ENCODE measurements at places on chromosomes 16 and 17.

DNA sequence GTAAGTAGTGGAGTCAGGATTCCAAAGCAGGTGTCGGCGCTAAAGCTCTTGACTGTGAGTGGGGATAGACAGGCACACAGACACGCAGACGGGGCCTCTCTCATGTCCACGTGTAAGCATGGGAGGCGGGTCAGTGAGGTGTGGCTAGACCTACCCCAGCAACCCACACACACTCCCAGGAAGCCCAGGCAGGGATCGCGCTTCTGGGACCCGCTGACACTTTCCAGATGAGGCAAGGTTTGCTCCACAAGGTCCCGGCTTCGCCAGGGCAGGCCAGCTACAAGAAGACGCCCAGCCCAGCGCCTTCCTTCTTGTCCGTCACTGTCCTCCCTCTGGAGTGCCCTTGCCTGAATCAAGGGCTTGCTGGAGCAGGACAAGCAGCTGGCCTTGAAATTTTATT lies 213.8 kb upstream of the RPL38 start:
- no peak for DNase-seq

DNA sequence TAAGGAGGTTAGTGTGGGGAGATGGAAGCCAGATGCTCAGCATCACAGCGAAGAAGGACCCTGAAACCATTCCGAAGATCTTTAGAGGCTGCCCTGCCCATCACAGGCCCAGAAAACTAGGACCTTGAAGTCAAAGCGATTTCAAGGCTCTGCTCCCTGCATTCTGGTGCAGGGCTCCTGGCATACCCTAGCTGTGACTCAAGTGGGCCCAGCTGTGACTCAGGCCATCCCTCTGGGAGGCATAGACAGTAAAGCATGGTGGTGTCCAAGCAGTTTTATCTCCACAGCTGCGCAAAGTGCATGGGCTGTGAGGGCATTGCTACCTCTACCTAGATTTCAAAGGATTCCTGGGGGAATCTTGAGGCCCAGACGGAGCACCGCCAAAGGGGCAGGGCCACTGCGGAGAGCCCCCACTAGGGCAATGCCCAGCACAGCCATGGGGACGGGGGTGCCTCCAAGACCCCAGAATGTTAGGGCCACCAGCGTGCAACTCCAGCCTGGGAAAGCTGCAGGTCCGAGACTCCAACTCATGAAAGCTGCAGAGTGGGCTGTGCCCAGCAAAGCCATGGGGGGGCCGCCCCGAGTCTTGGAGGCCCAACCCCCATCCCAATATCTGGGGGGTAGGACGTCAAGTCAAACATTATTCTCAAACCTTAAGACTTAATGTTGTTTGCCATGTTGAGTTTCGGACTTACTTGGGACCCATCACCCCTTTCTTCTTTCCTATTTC lies 11.7 kb upstream of the ZNF594 start:
- no peak for DNase-seq

- DNase-seq, result no peak
Observed at GRCh38 chr17:4579678-4580077, 4.7 kb upstream of the SMTNL2 start.

DNA sequence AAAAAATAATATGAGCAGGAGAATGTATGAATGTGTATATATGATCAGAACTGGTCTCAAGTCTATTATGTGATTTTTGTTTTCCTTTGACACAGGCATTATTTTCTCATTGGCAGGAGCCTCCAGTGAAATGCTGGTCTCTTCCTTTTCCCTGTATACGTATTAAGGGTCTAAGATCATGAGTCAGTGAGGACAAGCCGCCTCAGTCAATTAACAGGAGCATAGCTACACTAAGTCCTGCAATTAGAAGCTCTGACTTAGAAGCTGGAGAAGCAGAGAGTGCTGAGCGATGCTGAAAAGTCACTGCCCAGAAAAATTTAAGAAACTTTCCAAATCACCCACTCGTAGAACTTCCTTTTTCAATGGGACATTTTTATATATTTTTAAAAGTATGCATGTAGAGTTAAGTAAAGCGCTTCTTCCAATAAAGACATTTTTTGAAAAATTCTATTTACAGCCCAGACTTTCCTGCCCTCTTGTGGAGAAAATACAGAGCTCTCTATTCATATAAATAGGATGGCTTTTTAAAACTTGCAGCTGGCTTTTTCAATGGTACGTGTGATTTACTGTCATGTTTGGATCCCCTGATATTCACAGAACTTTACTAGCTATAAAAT lies 70.2 kb upstream of the PSMD7 start:
- no peak for DNase-seq

DNA sequence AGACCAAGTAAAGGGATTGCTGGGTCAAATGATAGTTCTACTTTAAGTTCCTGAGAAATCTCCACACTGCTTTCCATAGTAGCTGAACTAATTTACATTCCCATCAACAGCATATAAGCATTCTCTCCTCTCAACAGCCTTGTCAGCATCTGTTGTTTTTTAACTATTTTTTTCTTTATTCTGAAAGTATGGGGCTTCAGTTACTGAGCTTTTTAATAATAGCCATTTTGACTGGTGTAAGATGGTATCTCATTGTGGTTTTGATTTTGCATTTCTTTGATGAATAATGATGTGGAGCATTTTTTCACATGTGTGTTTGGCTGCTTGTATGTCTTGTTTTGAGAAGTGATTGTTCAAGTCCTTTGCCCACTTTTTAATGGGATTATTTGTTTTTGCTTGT lies 2.5 kb downstream of the KRTAP2-2 start:
- DNase-seq, result no peak

- no peak for DNase-seq
Observed at GRCh38 chr17:33292981-33293867, at the start of gene ASIC2. TSS of gene ASIC2 (minus strand) at chr17:33293295.

GRCh38 chr16:81740169-81740568 lies 38.9 kb upstream of the PLCG2 start:
- no peak for DNase-seq

- DNase-seq, result no peak
Observed at GRCh38 chr17:6815775-6816174, 15.8 kb downstream of the TEKT1 start.

- peak; percentile 66 for DNase-seq
Observed at GRCh38 chr16:64153718-64154117, 968.1 kb downstream of the CDH11 start.

- no peak for DNase-seq
Observed at GRCh38 chr16:79104567-79104966, 496.0 kb downstream of the MAF start.

- DNase-seq, result no peak
Observed at GRCh38 chr17:50935996-50936266, 69.8 kb upstream of the TOB1 start.

- no peak for DNase-seq
Observed at GRCh38 chr16:62596125-62596524, 559.9 kb upstream of the CDH8 start.

DNA sequence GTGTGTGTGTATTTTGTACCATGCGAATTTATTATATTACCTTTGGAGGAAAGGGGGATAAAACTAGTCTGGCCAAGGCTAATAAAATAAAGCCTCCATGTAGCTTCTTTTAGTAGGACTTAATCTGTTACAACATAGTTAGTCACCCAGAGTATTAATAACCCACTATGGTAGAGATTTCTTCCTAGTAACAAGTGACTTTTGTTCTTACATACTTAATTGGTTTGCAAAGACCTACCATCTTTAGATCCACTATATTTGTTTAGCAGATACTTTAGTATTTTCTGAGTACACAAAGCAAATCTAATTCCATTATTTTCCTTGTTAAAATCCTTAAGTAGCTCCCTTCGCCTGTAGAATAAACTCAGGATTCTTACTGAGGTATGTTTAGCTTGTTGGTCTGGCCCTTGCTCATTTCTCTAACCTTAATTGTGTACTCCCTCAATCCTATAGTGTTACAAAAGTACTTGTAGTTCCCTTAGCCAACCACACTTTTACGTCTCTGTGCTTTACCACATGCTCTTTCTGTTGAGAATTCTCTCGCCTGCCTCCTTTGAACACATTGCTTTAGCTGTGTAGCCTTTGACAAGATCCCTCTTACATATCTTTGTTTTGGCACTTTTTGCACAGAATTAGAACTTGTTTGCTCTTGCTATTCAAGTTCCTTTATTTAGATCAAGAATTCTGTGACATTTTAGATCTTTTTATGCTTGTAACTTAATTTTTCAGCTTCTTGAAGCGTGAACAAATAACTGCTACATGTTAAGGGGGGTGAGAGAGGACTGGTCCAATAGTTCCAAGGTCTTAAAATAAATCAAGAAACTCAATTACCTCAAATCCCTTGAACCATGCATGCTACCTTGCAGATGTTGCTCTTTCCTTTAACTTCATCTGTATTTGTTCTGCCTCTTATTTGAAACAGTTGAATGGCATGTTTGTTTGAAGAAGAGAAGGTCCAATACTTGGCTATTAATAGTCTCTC lies 23.8 kb downstream of the CLTC start:
- peak; percentile 71 for DNase-seq

DNA sequence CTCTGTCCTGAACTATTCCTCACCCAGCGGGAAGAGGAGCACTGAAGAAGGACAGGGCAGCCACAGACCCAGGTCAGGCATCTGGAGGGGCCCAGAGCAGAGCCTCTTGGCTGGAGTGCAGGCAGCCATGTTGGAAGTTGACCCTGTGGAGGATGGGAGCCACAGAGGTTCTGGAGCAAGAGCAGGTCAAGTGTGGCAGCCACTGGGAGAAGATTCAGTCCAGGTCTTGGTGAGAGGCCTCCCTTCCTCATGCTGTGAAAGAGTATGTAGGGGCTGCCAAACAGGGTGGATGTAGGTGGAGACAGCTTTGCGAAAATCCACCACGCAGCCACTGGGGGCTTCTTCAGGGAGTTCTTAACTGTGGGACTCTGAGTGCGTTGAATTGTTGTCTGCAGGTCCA lies 590 bp upstream of the CD79B start:
- DNase-seq, result no peak

GRCh38 chr16:87713451-87714229 lies 52.1 kb downstream of the KLHDC4 start:
- no peak for DNase-seq

DNA sequence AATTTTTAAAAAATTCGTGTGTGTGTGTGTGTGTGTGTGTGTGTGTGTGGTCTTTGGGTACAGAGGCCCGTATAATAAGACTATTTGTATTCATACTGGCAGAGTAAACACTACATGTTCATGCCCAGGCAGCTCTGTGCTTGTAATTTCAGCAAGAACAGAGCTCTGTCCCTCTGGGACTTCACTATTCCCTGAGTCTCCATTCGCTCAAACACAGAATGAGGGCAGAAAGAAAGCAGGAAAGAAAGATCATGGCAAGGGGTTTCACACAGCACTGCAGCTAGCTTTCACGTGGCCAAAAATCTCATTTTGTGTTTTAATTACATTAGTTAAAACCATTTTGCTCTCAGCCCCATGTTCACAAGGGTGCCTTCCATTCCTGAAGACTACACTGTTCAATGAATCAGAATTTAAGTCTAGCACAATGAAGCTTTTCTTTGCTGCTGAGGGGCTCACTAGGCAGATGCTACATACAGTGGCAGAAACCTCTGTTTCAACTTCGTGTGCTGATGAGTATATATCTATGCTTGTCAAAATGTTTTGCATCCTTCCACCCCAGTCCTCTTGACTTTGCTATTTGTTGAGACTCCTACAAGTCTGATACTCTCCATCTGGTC lies 198.4 kb upstream of the C17orf78 start:
- no peak for DNase-seq

DNA sequence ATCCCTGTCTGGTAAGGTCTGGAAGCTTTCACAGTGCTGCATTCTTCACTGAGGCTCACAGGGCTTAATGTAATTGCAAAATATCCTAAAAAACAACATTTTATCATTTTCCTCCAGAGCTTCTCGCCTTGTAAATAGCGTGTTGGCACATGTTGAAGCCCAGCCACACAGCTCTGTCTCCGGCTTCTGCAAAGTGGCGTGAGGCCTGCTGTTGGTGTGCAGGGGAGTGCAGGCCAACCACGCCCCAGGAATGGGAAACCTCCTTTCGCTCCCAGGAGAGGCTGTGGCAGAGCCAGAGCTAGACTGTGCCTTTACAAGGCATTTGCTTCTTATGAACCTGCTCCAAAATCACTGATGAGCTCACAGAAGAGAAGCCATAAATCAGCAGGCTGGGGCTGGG lies 248.2 kb upstream of the MAF start:
- no peak for DNase-seq

- no peak for DNase-seq
Observed at GRCh38 chr16:20859699-20860098, 40.5 kb downstream of the DCUN1D3 start.

GRCh38 chr17:75487351-75488070 lies 27.8 kb downstream of the CASKIN2 start:
- DNase-seq, result no peak

DNA sequence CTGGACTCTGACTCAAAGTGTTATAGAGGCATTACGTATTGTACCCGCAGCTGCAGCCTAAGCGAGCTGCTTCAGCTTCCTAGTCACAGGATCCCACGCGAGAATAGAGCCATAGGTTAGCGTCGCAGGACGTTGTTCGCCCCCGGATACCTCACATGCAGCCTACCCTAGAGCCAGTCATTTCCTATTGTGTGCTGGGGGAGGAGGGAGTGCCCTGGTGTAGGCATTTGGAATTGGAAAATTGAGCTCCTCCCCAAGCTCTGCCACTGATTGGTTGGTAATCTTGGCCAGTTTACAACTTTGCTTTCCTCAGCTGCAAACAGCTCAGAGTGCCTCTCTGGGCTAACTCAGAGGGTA lies 530 bp downstream of the NAA60 start:
- peak; percentile 65 for DNase-seq

- DNase-seq, result peak; percentile 53
Observed at GRCh38 chr16:58755989-58756649, 22.0 kb upstream of the GOT2 start.

- DNase-seq, result peak; percentile 80
Observed at GRCh38 chr17:82297280-82297713, 20.1 kb downstream of the CD7 start.

DNA sequence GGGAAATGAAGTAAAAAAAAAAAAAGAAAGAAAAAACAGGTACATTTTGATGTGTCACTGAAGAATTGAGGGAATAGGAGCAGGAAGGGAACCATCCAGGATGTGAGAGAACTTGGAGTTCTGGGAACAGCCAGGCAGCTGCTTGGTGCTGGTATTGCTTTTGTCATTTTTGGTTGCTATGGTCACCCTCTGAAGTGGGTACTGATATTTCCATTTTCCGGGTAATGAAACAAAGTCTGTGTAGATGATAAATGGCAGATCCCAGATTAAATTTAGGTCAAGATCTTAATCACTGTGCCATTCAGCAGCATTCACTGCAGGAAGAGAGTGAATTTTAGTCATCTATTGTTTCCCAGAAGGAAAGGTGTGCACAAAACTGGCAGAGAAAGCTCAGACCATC lies 93.6 kb downstream of the ABCA8 start:
- no peak for DNase-seq
